ENCODE measurements at places on chromosomes 13 and 19.

DNA sequence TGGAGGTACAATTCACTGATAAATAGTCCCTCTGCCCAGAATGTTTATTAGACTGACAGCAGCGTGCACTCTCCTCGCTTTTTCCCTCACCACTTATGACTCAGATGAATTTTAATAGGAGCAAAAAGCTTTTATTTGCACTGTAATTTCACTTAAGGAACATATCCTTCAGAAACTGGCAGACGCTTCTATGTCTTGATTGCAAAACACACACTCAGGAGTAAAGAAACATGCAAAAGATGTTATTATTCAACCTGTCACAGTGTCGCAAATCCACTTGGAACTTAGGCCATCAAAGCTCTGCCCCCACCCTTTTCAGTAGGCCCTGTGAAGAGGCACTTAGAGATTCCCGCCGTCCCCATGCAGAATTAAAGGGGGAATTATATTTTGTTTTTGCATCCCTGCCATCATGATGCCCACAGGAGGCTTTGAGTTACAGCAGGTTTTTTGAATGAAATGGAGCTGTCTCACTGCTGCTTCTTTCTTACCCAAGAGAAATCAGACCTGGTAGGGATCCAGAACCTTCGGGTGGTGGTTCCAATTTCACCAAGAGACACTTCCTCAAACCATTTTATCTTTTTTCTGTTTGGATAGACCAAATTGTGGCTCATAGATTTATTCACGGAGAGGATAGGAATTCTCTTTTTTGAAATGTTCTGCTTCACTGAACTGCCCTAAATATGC lies 74.5 kb downstream of the GGACT start:
- no peak for DNase-seq

GRCh38 chr13:94978516-94978915 lies 266.2 kb upstream of the SOX21 start:
- DNase-seq = no peak

- DNase-seq = no peak
Observed at GRCh38 chr13:45674908-45675307, 27.2 kb upstream of the CBY2 start.

GRCh38 chr13:36910545-36910944 lies 9.5 kb downstream of the SMAD9 start:
- no peak for DNase-seq

DNA sequence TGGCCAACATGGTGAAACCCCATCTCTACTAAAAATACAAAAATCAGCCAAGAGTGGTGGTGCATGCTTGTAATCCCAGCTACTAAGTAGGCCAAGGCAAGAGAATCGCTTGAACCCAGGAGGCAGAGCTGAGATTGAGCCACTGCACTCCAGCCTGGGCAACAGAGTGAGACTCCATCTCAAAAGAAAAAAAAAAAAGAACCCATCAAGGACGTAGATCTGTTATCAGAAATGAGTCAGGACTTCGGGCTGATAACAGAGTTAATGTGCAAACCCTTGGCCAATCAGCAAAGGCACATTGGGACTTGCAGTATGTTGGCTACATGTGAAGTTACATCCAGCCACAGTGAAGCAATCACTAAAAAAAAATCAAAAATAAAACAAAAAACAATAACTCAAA lies 4.8 kb upstream of the LGALS7B start:
- no peak for DNase-seq

GRCh38 chr19:46849610-46850009 lies 1.0 kb downstream of the AP2S1 start:
- DNase-seq = no peak

DNA sequence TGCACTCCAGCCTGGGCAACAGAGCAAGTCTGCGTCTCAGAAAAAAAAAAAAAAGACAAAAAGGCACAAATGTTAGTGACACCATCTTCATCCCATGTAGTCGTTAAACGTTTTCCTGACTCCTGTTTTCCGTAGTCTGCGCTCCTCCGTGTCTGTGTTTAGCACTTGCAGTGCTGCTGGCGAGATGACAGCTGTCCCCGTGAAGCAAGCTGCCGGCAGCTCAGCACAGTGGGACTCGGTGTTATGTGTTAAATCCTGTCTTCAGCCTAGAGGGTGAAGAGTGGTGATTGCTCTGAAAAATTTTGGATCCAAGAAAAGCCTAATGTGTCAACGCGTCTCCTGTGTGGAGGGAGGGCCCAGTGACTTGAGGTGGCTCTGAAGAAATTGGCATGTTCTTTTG lies 18.4 kb downstream of the UBXN6 start:
- no peak for DNase-seq

- DNase-seq = no peak
Observed at GRCh38 chr19:16875584-16876555, 12.9 kb upstream of the F2RL3 start.

DNA sequence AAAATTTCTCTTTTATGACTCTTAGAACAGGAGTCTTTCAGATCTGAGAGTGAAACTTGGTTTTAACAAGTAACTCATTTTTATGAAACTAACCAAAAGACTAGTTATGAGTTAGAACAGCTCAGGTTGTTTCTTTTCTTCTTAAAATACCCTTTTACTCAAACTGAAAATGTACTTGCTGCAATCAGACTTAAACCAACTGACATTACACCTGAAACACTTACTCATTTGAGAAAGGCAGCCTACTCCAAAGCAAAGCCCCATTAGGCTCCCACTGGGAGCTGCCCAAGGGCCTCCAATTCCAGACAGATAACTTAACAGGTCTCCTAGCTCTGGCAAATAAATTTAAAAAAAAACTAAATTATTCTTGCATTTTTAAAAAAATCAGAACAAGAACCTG lies 3.6 kb downstream of the FOXO1 start:
- DNase-seq = no peak

GRCh38 chr13:35835989-35836388 lies 295.2 kb downstream of the DCLK1 start:
- DNase-seq = no peak

DNA sequence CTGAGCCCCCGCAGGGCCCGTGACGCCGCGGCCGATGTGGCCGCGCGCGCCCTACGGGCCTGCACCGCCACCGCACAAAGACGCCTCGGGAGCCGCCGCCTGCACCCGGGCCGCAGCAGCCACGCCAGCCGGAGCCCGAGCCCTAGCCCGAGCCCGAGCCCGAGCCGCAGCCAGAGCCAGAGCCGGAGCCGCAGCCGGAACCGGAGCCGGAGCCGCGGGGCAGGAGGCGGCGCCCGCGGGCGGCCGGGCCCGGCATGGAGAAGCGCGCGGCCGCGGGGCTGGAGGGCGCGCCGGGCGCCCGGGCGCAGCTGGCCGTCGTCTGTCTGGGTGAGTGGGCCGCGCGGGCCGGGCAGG lies 379 bp downstream of the LRP3 start:
- DNase-seq = no peak
